A549 treated with RU486 at 1 μM for 4 hours (cell line): ENCODE measurements at places on chromosomes 12 and 14. TPM values are rescaled to one million over a fixed set of nuclear protein-coding genes. Genes with fewer than 3 reads are reported as not detected.

Gene PLXNC1
- total RNA-seq = 0.02 to 0.12 TPM (median 0.08 TPM) in 4 of 5 replicates, not detected in the other

Gene MYL2
- total RNA-seq = 0.25 to 0.27 TPM in 2 of 5 replicates, not detected in the others

Gene TEX52
- not detected in 5 replicates for total RNA-seq

Gene DYNC1H1
- 204 to 253 TPM (median 221 TPM) in 5 replicates for total RNA-seq

Gene TAS2R30
- not detected in 5 replicates for total RNA-seq

Gene KLHL33
- total RNA-seq = not detected in 5 replicates

Gene P2RX2
- total RNA-seq = not detected in 5 replicates

Gene VWF
- 0.06 to 0.42 TPM (median 0.15 TPM) in 5 replicates for total RNA-seq
